ENCODE measurements at places on chromosomes 5 and 9.
A peak's percentile ranks its signal among the peaks of the same experiment; 100 is the strongest.

- no peak for DNase-seq
These were observed 110.4 kb downstream of the NFIB start for GRCh38 chr9:14203356-14204056.

- peak; percentile 10 for DNase-seq
These were observed 1.3 kb downstream of the ZNF131 start for GRCh38 chr5:43121913-43122484.

GRCh38 chr5:135628771-135629563 is 50.2 kb upstream of the CXCL14 start:
- no peak for DNase-seq

DNA sequence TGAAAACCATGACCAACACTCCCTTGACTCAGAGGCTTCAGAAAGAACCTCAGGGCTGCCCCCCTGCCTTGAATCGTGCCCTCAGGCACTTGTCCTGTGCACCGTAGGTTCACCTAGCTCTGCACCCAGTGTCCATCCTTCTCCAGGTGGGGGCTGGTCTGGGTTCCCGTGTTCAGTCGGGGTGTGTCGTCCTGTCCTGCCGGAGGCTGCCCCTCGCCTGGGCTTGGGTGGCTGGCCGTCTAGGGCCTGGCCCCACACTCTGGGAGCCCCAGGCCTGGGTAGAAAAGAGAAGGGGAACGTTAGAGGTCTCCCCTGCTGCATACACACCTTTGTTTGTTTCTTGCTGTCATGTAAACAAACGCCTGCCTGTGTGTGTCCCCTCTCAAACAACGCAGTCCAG is 29.3 kb downstream of the CATSPER3 start:
- DNase-seq: no peak

DNA sequence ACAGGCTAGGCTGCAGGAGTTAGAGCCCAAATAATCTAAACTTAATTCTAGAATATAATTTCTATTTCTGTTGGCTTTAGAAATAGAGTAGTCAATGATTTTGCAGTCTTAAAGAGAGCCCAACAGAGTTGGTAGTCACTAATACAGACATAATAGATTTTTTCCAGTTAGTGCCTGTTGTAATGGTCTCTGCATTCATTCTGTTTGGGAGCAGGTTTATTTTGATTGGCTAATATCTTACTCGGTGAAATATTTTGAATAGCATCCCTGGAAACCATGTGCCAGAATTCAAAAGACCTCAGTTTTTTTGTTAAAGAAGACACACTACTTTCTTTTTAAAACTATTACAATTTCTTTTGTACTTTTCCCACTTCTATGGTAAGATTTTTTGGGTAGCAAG is 107.2 kb downstream of the RASGRF2 start:
- DNase-seq: no peak

DNA sequence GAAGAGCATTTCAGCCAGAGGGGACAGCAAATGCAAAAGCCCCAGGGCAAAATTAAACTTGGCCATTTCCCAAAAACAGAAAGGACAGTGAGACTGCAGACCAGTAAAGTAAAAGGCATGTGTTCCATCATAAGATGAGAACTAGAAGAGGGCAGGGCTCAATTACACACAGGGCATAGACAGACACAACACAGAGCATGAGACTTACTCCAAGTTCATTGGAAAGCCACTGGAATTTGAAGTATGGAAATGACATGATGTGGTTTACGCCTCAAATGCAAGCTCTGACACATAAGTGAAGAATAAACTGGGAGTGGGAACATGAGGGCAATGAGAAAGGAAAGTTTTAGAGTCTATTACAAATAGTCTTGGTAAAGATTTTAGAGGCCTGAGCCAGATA is 446.6 kb upstream of the GRIA1 start:
- peak; percentile 99 for DNase-seq

- no peak for DNase-seq
These were observed 5.3 kb downstream of the SPEF2 start for GRCh38 chr5:35622974-35623373.

DNA sequence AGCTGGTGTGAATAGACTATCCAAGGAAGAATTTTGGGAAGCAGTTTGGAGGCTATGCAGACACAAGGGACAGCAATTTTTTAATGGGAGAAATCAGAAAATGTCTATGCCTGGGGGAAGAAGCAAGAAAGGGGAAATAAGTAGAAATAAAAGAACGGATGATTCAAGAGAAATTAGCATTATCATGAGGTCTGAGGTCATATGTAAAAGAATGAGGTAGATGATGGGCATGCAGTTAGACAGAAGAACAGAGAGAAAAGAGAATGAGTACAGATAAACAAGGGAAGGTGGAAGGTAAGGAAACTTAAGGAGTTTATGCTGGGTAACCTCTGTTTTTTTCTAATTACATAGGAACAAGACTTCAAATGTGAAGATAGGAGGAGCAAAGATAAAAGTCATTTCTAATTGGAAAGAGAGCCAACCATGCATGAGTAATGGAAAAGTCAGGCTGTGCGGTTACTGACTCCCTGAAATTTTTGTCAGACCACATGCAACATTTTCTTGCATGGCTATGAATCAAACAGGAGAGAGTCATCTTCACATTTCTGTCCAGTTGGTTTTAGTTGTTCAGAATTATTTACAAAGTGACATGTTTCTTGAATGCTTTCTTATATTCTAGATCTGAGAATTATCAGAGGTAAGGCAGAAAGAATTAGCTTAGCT is 101.0 kb upstream of the PIK3R1 start:
- DNase-seq: peak; percentile 65

GRCh38 chr5:42592401-42593140 is 164.0 kb upstream of the CCDC152 start:
- DNase-seq: no peak

DNA sequence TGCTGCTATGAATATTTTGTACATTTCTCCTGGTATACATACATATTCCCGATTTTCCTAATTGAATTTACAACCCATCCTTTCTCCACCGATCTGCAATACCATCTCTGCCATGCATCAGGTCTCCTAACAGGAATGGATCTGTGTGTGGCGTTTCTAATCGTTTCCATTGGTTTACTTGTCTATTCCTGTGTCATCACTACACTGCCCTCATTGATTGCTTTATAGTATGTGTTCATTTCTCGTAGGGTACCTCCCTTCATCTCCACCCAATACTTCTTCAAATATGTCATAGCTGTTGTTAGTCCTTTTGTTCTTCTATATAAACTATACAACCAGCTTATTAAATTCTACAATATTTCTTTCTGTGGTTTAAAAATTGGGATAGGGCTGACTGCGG is 7.1 kb upstream of the OR2S2 start:
- DNase-seq: no peak

DNA sequence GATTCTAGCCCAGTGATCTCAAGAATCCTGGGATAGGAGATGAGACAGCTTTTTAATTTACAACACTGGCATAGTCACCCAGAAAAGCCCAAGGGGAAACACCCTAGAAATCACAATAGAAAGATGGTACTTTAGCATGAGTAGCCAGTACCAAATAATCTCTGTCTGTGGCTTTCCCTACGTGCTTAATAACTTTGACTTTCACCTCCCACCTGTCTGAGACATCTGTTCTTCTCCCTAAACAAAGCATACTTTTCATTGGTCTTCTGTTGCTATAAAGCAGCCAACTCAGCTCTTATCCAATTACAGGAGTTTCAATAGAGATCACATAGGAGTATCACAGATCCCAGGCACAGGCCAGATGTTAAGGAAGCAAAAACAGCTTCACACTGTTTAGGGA is 10.4 kb downstream of the MARCHF3 start:
- DNase-seq: no peak

- DNase-seq: no peak
These were observed 181.6 kb downstream of the EPB41L4A start for GRCh38 chr5:112237456-112237855.

DNA sequence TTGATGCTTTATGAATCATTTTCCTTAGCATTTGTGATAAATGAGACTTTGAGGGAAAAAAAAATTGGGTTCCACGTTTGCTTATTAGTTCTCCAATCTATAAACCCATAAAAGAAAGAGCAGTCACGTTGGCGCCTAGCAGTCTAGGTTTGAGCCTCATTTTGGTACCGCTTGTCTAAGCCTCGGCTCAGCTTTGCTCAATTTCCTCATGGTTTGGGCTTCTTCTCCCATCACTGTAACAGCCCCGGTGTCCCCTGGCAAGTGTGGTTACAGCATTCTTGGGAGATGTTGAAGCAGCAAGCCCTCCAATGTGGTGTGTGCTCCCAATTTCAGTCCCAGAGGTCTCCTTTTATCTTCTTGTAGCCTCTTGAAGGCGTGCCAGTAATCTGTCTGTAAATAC is 578.4 kb downstream of the CDK5RAP2 start:
- no peak for DNase-seq

DNA sequence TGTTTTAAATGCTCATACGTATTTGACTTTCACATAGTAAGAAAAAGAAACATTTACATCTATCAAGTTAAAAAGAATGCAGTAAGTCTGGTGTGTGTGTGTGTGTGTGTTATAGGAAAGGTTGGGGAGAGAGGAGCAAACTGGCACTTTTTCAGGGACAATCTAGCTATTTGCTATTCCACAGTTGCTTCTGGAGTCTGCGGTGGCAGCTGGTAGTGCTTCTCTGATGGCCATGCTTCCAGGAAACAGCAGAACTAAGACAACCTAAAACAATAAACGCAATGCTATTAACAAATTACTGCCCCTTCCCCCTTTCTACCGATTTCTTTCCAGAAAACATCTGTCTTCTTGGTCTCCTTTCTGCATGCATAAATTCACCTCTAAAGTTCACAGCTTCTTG is 70.0 kb upstream of the CDH10 start:
- DNase-seq: no peak

DNA sequence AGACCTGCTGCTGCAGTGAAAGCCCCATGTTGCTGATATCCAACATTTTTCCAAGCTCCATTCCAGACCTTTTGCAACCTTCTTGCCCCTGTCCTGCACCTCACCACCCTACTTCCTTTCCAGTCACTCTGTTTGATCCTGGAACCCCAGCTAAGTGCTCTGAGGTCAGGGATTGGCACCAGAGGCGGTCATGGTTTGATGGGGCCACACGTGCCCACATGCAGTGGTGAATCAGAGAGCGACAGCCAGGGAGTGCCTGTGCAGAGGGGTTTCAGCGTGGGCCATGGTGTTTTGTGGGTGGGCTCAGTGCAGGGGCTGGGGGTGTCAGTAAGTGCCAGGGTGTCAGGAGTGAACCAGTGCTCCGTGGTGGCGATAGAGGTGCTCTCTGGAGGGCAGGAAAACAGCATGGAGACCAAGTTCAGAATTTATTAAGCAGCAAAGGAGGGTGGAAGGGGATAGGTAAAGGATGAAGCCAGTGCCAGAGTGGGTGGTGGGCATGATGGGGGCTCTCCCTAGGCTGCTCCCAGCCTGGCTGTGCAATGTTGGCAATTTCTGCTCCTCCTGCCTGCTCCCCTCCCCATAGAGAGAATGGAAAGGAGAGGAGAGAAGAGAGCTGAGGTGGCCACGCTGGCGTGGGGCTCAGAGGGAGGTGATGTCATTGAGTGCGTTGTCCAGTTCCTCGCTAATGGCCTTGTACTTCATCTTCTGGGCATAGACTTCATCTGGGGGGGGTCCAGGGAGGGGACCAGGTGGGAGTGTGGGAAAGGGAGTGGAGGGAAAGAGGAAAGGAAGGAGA is 7.0 kb downstream of the TPM2 start:
- DNase-seq: no peak

DNA sequence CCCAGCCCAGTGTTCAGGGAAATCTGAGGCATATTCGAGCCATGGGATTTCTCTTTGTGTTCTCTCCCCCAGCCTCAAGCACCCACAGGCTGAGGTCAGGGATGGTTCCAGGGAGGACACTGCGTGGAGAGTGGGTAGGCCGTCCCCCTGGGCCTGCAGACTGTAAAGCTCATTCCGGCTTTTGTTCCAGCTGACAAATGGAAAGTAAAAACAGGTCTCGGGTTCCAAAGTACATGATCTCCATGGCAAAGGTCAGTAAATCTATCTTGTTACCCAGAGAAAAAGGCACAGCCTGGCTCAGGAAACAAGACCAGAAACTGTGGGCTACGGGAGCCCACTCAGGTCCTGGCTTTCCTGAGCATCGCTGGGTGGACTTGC is 116.2 kb downstream of the ROR2 start:
- no peak for DNase-seq

All from foreskin keratinocyte (primary cell).